ENCODE measurements at places on chromosomes 11 and 22. TPM values are rescaled to one million over a fixed set of nuclear protein-coding genes. Genes with fewer than 3 reads are reported as not detected.

The GAL3ST1 gene
- total RNA-seq = 13.4 TPM

The KRTAP5-7 gene
- total RNA-seq = 0.24 TPM

The OR5P2 gene
- total RNA-seq = not detected

The APOA5 gene
- not detected for total RNA-seq

The CPT1A gene
- total RNA-seq = 197 TPM

The BTG4 gene
- total RNA-seq = not detected

The DEPDC7 gene
- 6.1 TPM for total RNA-seq

- no peaks in the 10 kb centered on the region for H3K4me1 ChIP-seq
- H3K27ac ChIP-seq = no peak overlapping the region
- no peaks in the 10 kb centered on the region for H3K27me3 ChIP-seq
- no peak overlapping the region for H3K4me3 ChIP-seq
- no peak for DNase-seq
Measured at GRCh38 chr11:11584937-11585336, 36.9 kb downstream of the GALNT18 start.

DNA sequence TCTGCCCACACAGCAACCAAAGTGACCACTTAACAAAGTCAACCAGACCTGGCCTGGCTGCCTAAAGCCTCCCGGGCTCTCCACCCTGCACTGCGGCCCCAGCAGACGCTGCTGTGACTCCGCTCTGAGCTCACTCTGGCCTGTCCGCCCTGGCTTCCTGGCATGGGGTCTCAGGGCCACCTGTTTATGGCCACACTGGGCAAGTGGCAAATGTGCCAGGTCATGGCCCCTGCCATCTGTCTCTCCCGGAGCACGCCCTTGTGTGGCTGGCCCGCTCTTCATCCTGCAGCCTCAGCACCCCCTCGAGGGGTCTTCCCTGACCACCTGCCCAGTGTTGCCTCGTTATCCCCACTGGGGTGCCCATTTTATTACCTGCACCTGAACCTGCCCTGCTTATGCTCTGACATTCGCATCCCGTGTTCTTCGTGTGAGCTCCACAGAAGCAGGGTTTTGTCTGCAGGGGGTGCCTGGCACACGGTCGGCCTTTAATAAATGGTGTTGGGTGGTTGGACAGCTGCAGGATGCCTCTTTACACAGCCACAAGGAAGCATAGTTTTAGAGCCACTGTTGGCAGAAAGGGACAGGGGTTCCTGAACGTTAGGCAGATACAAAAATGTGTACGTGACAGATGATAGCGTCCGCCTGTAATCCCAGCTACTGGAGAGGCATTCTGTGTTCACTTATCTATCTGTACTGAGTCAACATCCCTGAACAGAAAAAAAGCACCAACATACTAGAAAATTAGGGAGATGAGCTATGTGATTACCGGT lies 785.6 kb downstream of the TBC1D22A start:
- H3K4me1 ChIP-seq = no peaks in the 10 kb centered on the region
- H3K36me3 ChIP-seq = no peaks in the 10 kb centered on the region
- no peaks in the 10 kb centered on the region for H3K27me3 ChIP-seq
- no peak overlapping the region for H3K27ac ChIP-seq

DNA sequence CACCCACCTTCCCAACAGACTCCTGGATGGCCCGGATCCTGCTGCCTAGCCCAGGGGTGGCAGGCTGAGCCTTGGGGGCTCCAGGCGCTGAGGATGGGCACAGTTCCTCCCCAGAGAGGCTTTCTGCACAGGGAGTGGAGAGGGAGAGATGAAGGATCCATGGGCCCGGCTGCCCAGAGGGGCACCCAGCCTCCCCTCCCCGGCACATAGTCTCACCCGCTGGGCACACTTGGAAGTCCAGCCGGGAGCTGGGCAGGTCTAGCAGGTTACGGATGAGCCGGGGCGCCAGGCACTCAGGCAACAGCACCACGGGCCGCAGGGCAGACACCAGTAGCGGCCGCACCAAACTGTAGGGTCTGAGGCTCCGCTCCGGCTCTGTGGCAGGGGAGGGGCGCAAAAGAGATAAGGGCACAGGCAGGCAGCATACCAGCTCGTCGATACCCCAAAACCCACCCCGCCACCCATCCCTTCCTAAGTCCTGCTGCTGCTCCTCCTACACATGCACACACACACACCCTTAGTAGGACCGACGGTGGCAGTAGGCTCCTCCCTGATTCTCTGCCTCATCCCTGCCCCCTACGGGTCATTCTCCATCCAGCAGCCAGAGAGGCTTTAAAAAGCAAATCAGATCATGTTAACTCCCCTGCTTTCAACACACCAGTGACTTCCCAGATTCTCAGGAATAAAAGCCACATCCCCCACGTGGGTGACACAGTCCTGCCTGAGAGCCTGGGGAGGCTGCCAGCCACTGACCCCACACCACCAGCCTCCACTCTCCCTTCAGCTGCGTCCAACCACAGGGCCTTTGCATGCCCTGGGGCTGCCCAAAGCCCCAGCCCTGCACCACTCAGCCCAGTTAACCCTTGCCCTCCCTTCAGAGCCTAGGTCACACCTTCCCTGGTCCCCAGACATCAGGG lies 6.5 kb upstream of the MFNG start:
- no peaks in the 10 kb centered on the region for H3K36me3 ChIP-seq
- peak; percentile 63 for DNase-seq

DNA sequence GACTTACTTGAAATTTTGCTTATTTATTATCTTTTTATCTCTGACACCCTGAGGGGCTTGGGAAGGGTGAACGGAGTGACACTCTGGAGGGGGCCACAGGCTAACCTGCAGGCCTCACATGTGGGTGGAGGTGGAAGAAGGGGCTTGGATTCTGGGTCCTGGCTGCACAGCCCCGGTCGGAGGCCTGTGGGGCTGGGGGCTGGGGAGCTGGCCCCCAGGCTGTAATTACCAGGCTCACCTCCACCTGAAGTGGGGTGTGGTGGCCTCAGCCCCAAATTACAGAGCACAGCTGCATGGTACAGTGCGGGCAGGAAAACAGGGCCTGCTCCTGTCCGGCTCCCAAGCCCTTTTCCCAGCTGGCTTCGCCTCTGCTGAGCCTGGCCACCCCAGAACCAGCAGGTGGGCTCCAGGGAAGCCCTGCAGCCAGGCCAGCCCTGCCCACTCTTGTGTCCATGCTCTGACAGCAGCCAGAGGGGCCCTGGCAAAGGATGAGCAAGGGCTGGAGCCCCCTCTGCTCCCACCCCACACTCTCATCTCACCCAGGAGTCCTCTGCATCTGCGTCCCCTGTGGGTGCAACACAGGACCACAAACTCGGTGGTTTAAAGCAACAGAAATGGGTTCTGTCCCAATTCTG lies 48.0 kb downstream of the IGF2 start:
- DNase-seq = no peak
- no peaks in the 10 kb centered on the region for H3K27me3 ChIP-seq
- no peaks in the 10 kb centered on the region for H3K4me1 ChIP-seq
- H3K36me3 ChIP-seq = no peaks in the 10 kb centered on the region

- no peak overlapping the region for H3K27ac ChIP-seq
- DNase-seq = no peak
- no peaks in the 10 kb centered on the region for H3K27me3 ChIP-seq
- no peak overlapping the region for H3K4me3 ChIP-seq
Measured at GRCh38 chr22:27834364-27835185, 33.0 kb upstream of the MN1 start.

- H3K4me1 ChIP-seq = peaks cover 16% of the 10 kb centered on the region
- DNase-seq = no peak
- H3K36me3 ChIP-seq = no peaks in the 10 kb centered on the region
- H3K27ac ChIP-seq = no peak overlapping the region
- H3K27me3 ChIP-seq = no peaks in the 10 kb centered on the region
- no peak overlapping the region for H3K4me3 ChIP-seq
Measured at GRCh38 chr22:19961201-19961580, 19.6 kb upstream of the TXNRD2 start.

DNA sequence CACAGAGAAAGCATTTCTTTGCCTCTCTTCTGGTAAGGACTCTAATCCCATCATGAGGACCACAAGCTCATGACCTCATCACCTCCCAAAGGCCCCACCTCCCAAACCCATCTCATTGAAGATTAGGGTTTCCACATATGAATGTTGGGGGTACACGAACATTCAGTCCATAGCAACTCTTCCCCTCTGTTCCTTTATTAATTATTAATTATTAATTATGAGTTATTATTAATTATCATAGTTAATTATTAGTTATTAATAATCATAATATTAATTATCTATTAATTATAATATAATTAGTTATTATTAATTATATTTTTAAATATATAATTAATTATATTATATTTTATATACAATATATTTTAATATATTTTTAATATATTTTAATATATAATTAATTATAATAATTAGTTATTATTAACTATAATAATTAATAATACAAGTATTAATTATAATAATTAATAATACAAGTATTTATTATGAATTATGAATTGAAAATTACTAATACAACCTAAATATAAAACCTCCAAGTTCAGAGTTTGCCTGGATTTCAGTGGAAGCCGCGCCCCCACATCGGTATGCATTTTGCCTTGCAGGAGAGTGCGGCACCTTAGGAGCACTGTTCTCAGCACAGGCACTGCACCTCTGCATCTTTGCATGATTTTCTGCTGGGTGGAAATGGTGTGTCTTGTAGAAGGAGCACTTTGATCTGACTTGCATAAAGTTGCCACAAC lies 128.0 kb upstream of the FGF3 start:
- H3K27me3 ChIP-seq = no peaks in the 10 kb centered on the region
- H3K4me1 ChIP-seq = peaks cover 12% of the 10 kb centered on the region
- DNase-seq = no peak
- no peak overlapping the region for H3K27ac ChIP-seq

DNA sequence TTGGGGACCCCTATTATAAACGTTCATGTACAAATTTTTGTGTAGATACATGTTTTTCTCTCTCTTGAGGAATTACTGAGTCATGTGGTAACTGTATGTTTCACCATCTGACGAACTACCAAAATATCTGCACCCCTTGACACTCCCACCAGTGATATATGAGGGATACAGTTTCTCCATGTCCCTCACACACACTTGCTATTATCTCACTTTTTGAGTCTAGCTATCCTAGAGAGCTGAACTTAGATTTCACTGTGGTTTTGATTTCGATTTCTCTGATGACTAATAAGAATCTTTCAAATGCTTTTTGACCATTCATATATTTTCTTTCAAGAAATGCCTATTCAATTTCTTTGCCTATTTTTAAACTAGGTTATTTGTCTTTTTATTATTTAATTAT lies 200.2 kb downstream of the PGR start:
- no peak for DNase-seq
- no peak overlapping the region for H3K27ac ChIP-seq
- H3K4me3 ChIP-seq = no peak overlapping the region
- no peaks in the 10 kb centered on the region for H3K4me1 ChIP-seq

DNA sequence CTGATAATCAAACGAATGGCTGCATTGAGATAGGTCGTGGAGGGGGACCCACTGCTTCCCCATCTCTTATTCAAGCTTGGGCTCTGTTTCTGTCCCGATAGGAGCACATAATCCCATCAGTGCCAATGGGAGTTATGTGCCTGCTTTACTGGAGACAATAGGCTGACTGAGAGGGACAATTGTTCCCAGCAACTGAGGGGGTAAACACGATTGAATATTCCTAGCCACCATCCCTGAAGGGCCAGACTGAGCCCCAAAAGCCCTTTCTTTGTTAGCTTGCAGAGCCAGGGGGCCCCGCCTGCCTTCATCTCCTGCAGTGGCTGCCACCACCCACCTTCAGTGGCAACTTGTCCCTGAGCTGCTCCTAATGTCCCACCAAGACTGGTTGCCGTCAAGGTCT lies 172.8 kb upstream of the NAV2 start:
- no peak overlapping the region for H3K27ac ChIP-seq
- no peaks in the 10 kb centered on the region for H3K36me3 ChIP-seq
- H3K4me3 ChIP-seq = no peak overlapping the region
- H3K27me3 ChIP-seq = no peaks in the 10 kb centered on the region
- DNase-seq = no peak

DNA sequence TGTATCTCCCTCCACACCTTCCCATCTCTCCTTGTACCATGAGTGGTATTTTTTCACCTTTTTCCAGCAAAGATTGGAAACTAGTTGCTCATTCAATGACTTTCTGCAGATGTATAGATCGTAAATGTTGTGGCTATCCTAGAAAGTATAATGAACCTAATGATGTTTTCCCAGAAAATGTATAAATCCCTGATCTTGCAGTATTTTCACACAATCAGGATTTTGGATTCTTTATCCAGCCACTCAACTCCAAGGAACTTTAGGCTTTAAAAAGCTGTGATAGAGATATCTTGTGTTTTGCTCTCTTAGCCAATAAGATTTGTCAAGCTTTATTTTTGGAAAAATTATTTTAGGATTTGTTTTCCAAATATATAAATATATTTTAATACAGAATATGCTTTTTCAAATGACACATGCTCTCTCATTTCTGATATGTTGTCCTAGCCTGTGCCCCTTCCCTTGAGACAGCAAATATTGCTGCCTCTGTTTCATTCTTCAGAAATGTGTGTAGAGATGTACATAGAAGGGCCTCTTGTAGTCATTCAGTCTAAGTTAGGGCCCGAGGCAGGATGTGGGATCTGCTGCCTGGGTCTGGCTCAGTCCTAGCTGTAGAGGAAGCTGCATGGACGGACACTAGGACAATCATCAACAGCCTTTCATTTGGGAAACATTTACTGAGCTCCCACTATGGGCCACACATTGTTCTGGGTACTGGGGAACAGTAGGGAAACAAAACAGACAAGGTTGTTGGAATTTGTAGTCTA lies 62.4 kb downstream of the NAV2 start:
- no peak for DNase-seq
- H3K36me3 ChIP-seq = no peaks in the 10 kb centered on the region
- no peak overlapping the region for H3K4me3 ChIP-seq
- H3K27me3 ChIP-seq = no peaks in the 10 kb centered on the region

DNA sequence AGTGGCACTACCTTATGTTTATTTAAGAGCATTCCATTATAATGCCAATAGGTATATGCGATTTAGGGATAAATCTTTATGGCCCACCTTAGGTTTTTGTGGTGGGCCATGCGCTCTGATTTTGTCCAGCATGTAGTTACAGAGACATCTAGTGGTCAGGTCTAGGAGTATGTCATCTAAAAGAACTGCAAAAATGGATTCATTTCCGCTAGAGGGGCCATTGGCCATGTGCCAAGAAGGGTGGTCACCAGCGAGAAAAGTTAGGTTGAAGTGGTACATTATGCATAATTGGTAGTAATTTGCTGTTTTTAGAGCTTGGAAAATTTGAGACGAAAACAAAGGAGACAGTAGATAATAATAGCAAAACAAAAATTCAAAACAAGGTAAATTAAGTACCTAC lies 27.7 kb downstream of the LRRC4C start:
- H3K4me1 ChIP-seq = no peaks in the 10 kb centered on the region
- no peak overlapping the region for H3K4me3 ChIP-seq
- no peak overlapping the region for H3K27ac ChIP-seq
- no peaks in the 10 kb centered on the region for H3K36me3 ChIP-seq

GRCh38 chr22:41844036-41844435 lies 11.1 kb downstream of the SREBF2 start:
- no peak overlapping the region for H3K27ac ChIP-seq
- peaks cover 27% of the 10 kb centered on the region for H3K4me1 ChIP-seq
- no peak overlapping the region for H3K4me3 ChIP-seq
- H3K27me3 ChIP-seq = no peaks in the 10 kb centered on the region
- no peak for DNase-seq
